ENCODE measurements at places on chromosomes 13 and 19.

- DNase-seq: no peak
Observed at GRCh38 chr13:94433055-94433961, 46.2 kb downstream of the DCT start.

DNA sequence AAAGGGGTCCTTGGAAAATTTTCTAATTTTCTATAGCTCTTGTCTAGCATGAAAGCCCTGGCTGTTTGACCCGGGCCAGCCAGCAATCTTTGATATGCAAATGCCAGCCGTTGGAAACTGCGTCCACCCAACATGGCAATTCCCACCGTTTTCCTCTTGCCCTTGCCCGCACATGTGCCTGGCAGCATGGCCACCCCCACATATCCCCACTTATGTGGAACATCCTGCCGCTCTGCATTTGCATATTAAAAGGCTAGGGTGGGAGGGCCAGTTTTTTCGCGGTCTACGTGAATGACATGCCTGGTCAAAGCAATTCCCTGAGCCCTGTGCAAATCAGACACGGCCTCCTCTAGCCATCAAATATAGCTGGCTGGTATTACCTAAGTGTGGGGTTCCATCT, 110.3 kb upstream of the TDRD3 start:
- DNase-seq: no peak

DNA sequence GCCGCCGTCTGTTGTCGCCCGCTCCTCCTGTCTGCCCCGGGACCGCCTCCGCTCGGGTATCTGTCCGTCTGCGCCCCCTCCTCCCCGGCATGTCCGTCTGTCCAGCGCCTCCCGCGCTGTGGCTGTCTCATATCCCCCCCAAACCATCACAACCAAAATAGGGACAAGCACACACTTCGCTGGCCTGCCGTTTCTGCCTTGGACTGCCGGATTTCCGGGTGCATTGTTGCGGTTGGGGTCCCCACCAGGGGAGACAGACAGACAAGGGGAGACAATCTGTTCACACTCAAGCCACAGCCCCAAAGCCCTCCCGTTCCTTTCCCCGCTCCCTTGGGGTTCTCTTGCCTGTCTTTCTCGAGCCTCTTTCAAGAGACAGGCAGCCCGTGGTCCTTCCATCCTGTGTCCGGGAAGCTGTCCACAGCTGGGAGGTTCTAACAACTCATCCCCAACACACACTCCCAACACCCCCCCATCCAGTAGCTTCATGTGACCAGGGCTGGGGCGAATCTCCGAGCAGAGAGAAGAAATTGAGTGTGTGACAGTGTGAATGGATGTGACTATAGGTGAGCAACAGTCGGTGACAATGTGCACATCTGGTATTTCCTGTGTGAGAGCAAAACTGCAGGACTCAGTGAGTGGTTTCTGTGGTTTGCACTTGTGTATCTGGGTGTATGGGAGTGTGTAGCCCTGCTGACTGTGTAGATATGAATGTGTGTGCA, 16.5 kb upstream of the FOSB start:
- DNase-seq: no peak

- DNase-seq: no peak
Observed at GRCh38 chr13:36421447-36421846, 10.8 kb upstream of the CCNA1 start.

DNA sequence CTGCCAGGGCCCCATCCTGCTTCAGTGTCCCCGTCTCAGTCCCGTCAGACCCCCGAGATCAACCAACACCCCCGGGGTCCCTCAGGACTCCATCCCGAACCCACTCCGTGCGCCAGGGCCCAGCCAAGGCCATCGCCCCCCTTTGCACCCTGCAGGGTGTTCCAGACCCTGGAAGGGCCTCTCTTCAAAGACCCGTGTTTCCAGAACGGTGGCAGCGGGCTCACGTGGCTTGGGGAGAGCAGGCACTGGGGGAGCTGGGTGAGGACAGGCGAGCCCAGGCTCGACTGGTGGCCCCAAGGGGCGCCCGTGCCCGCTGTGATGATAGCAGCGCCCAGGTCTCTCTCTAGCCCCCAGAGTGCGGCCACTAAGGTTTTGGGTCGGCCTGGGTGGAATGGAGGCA, 1.4 kb downstream of the KASH5 start:
- no peak for DNase-seq

Data from activated T-helper 1 cell treated with anti-CD3 and anti-CD28 coated beads, Interleukin-2, amount 50 U/mL, for 16 hours (primary cell).